ENCODE measurements at places on chromosomes 12 and 14.
A peak's percentile ranks its signal among the peaks of the same experiment; 100 is the strongest.

GRCh38 chr14:28744126-28744525, 22.5 kb upstream of the FOXG1 start:
- no peak for DNase-seq

DNA sequence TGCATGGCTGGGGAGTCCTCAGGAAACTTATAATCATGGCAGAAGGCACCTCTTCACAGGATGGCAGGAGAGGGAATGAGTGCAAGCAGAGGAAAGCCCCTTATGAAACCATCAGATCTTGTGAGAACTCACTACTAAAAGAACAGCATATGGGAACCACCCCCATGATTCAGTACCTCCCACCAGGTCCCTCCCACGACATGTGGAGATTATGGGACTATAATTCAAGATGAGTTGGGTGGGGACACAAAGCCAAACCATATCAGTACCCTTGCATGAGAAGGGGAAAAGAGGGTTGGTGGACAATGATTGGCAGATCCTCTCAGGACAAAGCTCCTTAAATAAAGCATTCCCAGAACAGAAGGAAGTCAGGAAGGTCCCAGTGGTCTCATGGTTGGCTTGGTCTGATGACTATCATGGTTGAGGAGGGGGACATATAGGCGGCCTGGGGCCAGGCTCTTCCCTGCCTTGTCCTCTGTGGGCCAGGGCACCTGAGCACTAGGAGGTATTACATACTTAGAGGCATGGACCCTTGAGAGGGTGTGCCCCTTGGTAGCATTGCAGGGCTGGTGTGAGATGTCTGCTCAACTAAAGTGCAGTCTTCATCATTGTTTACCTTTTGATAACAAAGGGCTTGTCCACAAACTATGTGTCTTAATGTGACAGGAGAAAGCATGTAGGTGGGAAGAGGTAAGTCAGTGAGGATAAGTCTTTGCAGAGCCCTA, 22.2 kb downstream of the HSD17B6 start:
- DNase-seq = no peak

DNA sequence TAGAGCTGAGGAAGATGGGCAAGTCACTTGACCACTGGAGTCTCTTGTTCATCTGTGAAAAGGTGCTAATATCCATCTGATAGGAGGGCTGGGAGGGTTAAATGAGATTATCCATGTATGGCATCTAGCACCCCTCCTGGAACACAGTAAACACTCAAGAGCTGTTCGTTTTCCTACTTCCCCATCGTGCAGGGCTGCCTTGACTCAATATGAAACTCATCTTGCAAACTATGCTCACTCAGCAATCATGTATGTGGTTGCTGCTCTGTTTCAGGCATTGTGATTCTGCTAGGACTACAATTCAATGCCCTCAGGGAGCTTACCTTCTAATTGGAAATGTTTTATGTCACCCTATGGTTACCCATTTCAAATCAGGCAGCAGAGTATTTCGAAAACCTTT, 395.6 kb downstream of the BCAT1 start:
- no peak for DNase-seq

GRCh38 chr14:95237121-95237957, 80.0 kb upstream of the DICER1 start:
- DNase-seq = no peak

- no peak for DNase-seq
These were observed 213.1 kb downstream of the CHST11 start for GRCh38 chr12:104669851-104670337.

- no peak for DNase-seq
These were observed 16.6 kb downstream of the SYNDIG1L start for GRCh38 chr14:74409441-74409840.

GRCh38 chr12:6080149-6081045, 44.1 kb downstream of the VWF start:
- no peak for DNase-seq

GRCh38 chr12:52434760-52435530, 774 bp upstream of the KRT75 start:
- no peak for DNase-seq

GRCh38 chr12:111111681-111112080, 191.3 kb upstream of the MYL2 start:
- no peak for DNase-seq

DNA sequence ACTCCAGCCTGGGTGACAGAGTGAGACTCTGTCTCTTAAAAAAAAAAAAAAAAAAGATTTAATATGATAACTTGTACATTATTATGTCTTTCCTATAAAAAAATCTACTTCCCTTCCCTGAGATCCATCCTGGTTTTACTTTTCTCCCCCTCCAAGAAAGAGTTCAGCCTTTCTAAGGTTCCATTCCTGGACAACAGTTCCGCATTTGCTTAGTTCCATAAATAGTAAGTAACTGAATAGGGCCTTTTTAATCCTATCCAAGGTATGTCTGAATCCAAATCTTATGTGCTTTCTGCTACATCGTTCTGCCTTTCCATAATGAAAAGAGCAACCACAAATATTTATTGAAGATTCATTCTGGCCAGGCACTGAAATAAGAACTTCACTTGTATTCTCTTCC, 187.8 kb downstream of the DACT1 start:
- DNase-seq = no peak

- DNase-seq = no peak
These were observed 44.6 kb upstream of the VRK1 start for GRCh38 chr14:96752594-96752993.

DNA sequence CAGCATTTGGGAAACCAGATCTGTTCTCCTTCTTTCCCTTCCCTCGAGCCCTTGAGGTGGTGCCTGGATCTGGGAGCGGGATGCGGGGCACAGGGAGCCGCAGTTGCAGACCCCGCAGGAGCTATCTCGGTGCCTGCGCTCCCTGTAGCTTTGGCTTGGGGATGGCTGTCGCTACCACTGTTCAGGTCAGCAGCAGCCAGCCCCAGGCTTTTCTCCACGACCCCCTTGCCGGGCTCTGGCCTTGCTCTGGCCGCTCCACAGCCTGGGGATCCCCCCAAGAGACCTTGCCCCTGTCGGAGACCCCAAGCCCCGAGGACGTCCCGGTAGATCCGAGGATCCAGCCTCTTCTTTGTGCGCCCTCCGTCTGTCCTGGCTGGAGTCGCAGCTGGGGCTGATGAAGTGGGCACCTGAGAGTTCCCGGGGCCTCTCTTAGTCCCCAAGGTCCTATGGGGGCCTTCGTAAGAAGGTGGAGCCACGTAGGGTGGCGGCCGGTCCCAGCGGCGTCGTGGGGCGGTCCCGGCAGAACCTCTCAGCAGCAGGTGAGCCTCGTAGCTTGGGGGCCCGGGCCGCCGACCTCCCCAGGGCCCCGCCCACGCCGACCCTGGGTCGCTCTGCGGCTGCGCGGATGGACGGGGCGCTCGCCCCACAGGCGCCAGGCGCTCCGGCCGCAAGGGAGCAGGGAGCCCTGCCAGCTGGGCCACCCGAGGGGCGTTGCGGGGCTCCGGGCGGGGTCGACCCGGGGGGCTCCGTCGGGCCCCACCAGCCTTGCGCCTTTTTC, 1.3 kb downstream of the DDN start:
- DNase-seq = peak; percentile 75

DNA sequence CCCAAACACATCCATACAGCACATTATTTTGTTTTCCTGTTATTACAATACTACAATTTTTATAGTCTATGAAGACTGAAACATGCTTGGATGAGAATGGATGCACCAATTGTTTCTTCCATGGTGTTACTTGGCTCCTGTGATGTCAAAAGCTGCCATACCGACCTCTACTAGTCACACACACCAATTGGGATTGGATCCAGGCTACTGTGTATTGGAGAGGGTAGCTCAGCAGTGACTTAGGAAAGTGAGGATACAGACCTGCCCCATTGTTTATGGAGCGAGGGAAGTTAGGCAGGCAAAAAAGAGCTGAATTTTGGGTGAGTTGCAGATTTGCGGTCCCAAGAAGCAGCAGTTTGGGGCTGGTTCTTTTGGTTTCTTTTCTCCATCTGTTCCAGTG, 30.8 kb upstream of the AKAP6 start:
- no peak for DNase-seq

GRCh38 chr14:98803196-98803595, 468.8 kb downstream of the BCL11B start:
- DNase-seq = no peak

GRCh38 chr14:49516286-49516685, 69.9 kb downstream of the RPS29 start:
- DNase-seq = no peak

GRCh38 chr12:52906191-52906601, 1.3 kb upstream of the KRT8 start:
- DNase-seq = no peak

GRCh38 chr12:54590978-54591591, 2.6 kb upstream of the PPP1R1A start:
- no peak for DNase-seq

- DNase-seq = no peak
These were observed 486.2 kb downstream of the DIO2 start for GRCh38 chr14:79724934-79725717.

DNA sequence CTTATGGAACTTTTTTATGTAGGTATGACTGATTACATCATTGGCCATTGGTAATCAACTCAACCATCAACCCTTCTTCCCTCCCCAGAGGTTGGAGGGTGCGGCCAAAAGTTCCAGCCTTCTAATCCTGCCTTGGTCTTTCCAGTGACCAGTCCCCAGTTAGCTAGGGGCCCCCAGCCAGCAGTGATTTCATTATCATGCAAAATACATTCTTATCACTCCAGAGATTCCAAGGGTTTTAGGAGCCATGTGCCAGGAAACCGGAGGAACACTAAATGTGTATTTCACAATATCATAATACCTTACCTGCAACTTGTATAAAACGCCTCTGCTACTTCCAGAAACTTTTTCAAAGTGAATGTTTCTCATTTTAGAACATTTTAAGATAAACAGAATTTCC, 181.5 kb upstream of the PELI2 start:
- no peak for DNase-seq

DNA sequence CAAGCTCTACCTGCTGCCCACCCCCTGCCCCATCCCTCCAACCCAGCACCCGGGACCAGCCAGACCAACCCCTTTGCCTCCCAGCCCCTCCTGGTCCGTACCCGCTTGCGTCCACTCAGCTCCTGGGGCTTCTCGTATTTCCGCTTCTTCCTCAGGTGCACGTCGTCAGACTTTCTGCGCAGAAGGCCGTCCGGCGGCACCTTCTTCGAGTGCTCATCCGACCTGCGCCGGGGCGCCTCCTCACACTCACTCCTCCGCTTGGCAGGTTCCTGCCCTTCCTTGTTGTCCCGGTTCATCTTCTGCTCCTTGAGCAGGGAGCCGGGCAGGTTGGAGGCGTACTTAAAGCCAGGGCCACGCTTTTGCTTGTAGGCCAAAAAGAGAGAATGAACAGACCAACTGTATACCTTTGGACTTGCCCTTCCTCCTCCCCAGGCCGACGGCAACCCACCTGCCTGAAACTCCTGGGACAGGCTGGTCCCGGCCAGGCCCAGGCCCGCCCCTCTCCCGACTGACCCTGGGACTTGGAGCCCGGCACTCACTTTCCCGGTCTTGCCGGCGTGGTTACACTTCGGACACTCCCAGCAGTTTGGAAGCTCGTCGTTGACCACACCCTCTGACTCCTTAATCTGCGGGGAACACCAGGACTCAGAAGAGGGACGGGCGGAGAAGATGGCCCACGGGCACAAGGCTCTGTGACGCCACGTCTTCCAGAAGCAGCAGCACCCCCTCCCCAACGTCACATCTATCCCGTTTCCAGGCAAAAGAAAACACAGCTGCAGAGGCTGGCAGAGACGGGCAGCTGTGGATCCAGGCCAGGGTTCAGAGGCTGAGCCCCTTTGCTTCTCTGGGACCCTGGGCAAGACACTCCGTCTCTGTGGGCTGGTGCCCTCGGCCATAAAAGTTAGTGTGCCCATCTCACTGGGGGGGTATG, 44.3 kb downstream of the RNF34 start:
- DNase-seq = peak; percentile 54

- DNase-seq = no peak
These were observed 1178.0 kb downstream of the VRK1 start for GRCh38 chr14:97975216-97975615.

DNA sequence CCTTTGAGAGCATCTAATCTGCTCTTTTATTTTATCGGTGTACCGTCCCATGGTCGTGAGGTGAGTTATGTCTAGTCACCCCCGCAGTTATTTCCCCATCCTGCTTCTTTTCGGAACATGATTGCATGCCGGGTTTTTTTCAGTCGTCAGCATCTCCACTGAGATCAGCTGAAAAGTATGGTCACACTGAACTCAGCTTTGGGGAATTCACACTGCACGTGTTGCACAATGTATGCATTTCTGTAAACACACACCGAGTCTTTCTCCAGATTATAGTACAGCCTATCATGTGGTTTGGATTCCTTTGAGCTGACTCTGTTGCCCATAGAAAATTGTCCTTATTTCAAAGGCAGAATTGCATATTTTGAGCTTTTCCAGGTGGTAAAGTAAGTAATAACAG, 24.6 kb downstream of the PLXNC1 start:
- no peak for DNase-seq

DNA sequence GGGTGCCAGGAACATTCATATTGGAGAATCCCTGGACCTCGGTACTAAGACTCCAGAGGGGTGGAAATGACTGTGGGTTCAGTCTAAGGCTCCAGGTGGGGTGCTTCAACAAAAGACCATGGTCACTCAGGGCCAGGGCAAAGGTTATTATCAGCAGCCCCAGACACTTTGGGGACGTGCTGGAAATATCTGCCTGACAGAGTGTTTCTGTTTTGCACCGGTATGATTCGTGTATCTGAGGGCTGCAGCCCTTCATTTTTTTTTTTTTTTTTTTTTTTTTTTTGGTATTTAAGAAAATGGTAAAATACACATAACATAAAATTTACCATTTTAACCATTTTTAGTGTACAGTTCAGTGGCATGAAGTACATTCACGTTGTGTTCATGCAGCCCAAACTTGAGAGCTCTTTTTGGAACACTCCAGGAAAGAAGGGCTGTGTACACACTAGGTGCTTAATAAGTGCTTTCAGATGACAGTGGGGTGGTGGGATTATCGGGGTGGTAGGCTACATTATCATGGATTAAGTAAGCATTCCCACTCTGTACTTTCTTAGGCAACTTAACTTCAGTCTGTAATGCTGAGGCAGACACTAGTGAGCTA, 120.3 kb downstream of the CHST11 start:
- no peak for DNase-seq

- DNase-seq = no peak
These were observed 170.0 kb downstream of the PLCZ1 start for GRCh38 chr12:18567787-18568186.

GRCh38 chr12:25249931-25250738, 594 bp downstream of the KRAS start:
- peak; percentile 83 for DNase-seq

Data from activated effector memory CD4-positive, alpha-beta T cell treated with anti-CD3 and anti-CD28 coated beads, Interleukin-2, amount 50 U/mL, for 16 hours (primary cell).